Left colon (tissue), 2 donors: ENCODE measurements at places on chromosomes 7 and 10.

GRCh38 chr7:1953199-1954190, 279.2 kb downstream of the MAD1L1 start:
- no peak for DNase-seq

DNA sequence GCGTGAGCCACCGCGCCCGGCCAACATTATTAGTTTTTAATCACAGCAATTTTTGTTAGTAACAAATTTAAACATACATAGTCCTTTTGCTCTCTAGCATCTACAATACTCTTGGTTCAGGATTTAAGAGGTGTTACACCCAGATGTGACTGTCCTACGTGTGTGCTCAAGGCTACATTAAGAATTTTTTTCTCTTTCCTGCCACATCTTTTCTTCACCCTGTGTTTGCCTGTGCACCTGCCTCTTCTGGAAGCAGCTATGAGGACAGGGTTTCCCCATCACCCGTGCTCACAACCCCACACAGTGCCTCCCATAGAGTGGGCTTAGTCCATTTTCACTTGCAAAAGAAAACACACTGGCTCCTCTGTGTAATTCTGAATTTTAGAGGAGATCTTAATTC, 186.7 kb upstream of the KLF6 start:
- DNase-seq, result no peak

DNA sequence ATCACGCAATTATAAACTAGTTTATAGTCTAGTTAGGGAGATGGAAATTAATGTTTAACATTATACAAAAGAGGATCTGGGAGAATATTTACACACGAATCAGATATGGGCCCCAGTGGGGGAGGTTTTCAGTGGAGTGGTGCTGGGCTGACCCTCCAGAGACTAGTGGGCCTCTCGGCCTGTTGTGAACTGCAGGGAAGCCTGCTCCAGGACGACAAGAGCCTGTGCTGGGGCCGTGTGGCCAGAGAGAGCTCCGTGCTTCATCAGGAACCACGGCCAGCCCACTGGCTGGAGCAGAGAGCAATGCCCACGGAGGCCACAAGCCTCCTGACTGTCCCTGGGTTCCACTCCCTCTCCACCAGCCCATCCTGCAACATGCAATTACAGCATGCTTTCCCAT, 11.3 kb upstream of the ESYT2 start:
- DNase-seq, result no peak

- DNase-seq, result no peak
These were observed 46.8 kb downstream of the IPMK start for GRCh38 chr10:58220769-58221451.

DNA sequence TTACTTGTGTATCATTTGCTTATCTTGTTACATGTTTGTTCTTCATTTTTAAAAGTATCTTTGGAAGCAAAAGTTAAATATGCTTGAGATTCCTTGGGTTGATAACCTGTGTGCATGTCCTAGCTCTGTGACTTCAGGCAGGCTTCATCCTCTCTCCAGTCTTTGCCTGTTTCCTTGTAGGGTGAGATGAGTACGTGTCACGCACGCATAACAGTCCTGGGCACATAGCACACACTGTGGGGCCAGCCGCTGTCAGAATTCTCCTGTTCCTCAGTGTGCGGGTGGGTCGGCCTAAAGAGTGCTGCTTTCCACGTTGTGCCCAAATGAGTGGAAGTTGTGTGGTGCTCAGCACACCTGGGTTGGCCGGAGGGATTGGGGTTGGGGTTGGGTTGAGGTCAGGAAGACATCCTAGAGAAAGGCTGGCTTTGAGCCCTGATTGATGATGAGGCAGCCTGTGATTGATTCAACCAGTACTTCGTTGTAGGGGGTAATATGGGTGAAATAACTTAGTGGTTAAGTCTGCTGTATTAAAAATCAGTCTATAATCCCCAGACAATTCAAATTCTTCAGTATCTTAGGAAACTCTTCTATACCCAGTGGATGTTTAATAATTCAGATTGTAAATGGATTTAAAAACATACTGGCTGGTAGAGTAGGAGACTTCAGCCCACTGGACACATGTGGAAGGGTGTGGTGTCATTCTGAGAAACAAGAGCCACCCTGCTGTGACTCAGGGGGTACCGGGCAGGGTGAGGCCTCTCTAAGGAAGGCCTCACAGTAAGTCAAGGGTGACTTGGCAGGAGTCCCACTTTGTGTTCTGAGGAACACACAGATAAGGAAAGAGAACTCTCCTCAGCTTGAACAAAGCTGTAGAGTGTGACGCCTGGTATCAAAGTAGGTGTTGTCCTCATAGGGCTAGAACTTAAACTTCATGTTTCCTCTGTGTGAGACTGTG, 54.8 kb downstream of the DAGLB start:
- peak; percentile 97 for DNase-seq

DNA sequence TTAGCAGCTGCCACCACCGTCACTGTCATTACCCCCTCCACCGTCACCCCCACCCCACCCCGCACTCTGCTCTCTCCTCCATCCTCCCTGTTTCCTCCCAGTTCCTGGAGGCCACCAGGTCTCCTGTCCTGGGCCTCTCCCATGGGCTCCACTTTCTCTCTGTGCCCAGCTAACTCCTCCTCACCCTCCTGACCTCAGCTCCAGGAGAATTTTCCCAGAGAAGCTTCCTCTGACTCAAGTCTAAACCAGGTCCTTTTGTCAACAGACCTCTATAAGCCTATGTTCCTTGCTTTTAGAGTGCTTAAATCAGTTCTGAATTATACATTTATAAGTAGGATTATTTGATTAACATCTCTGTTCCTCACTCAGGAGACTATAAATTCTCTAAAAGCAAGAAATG, 150.0 kb downstream of the ARHGAP12 start:
- no peak for DNase-seq
